ENCODE measurements at places on chromosomes 3 and 15. TPM values are rescaled to one million over a fixed set of nuclear protein-coding genes. Genes with fewer than 3 reads are reported as not detected.

- no peak for DNase-seq
Measured at GRCh38 chr3:156820692-156821080, 5.5 kb upstream of the LEKR1 start.

ARHGAP31 gene
- 1.5 TPM for total RNA-seq

DNA sequence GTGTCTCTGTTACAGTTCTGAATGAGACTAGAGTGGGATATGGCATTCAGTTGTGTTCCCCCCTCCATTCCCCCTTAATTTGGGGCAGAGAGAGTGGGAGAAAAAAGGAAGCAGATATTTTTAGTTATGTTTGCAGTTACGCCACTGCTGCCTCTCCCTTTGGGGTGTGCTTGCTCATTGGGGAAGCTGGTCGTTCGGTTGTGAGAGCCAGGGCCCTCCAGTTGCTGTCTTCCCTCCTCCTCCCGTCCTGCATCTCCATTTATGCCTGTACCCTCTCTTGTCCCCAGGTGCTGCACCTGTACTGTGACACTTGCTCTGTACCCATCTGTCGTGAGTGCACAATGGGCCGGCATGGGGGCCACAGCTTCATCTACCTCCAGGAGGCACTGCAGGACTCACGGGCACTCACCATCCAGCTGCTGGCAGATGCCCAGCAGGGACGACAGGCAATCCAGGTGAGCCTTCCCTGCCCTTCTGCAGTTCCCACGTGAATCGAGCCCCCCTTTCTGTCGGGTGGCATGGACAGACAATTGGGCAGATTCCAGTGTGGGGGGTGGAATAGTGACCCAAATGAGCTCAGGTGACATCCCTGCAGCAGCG, 55.8 kb downstream of the TRIM71 start:
- no peak for DNase-seq

GOLGA8N gene
- total RNA-seq, result 6.0 TPM

GRCh38 chr3:5264896-5265770, 77.6 kb downstream of the EDEM1 start:
- no peak for DNase-seq

GRCh38 chr3:178823591-178824246, 247.9 kb downstream of the ZMAT3 start:
- no peak for DNase-seq

MDFIC2 gene
- not detected for total RNA-seq

DNA sequence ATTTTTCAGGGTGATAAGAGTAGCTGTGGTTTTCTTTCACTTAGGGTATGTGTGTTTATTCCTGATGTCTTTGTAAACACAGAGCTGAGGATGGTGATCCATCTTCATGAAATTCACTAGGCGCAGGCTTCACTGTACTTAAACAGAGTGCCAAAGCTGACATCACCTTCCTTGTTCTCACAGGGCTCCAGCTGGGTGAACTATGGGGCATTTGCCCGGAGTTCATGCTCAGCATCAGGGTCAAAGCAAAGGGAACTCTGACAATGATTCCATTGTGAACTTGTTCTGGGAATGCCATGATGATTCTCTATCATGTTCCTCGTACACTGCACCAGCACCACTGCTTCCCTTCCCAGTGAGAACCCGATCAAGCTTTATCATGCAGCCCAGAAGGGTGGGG, 184.8 kb upstream of the P2RY1 start:
- DNase-seq, result no peak

DNA sequence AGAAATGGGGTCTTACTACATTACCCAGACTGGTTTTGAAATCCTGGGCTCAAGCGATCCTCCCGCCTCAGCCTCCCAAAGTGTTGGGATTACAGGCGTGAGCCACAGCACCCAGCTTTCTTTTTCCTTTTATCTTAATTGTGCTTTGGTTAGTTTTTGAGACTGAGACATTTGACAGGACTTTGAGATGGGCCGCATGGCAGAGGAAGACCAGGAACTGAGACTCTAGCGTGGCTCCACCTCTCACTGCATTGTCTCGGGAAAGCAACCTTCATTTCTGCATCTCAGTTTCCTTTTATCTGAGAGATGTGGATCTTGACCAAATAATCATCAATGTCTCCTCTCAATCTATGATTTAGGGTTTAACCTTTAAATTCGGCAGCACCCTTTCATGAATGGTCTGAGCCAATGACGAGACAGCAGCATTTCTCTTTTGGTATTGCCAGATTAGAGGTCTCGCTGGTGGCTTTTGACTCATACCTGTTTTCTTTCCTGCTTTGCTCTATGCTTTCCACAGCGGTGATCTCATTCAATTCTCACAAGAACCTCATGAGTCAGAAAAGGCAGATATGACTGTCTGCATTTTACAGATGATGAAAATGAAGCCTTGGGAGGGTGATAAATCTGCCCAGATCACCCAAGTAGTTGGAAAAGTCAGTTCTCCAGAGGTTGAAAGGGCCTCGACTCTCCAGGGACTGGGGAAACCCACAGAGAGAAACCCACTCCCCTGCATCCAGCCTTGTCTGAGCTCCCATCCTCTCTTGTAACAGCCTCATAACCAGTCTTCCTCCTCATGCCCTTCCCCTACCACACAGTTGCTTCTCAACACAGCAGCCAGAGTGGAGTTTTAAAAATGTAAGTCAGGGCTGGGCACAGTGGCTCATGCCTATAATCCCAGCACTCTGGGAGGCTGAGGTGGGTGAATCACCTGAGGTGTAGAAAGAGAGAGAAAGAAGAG, 84.8 kb upstream of the FOXB1 start:
- DNase-seq, result peak; percentile 59

MESP2 gene
- 0.43 TPM for total RNA-seq

GRCh38 chr3:142601713-142602112, 5.5 kb downstream of the PLS1 start:
- no peak for DNase-seq

GRCh38 chr3:134388788-134389485, 14.7 kb upstream of the AMOTL2 start:
- no peak for DNase-seq

C15orf62 gene
- 0.64 TPM for total RNA-seq

DNA sequence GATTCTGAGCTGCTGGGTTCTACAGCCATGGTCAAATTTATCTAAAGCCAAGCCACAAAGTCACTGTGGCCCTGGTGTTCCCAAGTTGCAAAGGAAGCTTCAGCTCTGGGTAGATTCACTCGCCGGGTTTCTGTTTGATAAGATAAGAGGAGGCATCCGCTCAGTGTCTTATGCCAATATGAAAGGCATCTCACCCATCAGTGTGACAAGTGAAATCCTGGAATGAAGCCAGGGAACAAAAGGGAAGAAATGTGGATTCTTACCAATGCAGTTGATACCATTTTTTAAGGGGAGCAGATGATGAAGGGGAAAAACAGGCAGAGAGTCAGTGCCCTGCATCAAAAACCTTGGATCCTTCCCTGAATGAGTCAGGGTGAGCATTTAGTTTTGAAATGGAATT, 2.8 kb upstream of the CPNE4 start:
- DNase-seq, result no peak

- DNase-seq, result no peak
Measured at GRCh38 chr3:16183601-16184270, 9.3 kb downstream of the GALNT15 start.

GRCh38 chr3:177760803-177761202, 563.5 kb upstream of the TBL1XR1 start:
- DNase-seq, result no peak

SLC30A4 gene
- total RNA-seq, result 1.0 TPM

GRCh38 chr3:45915518-45916231, 27.6 kb upstream of the CXCR6 start:
- DNase-seq, result peak; percentile 30
